ENCODE measurements at places on chromosomes 5 and 9.

DNA sequence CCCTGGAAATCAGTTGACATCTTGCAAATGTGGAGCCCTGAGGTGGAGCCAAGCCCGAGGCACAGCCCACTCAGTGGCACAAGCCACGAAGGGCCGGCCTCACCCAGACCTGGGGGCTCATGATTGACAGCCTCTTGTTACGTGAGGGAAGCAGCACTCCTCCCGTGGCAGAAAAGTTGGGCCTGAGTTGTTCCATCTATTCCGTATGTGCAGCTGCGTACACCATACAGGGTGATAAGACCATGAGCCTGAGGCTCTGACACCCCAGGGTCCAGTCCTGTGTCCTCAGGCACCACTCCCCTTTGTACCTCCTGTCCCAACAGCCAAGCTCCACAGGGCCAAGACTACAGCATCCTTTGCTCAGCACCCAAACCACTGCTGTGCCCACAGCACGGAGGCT, 1.9 kb upstream of the ORM2 start:
- DNase-seq: no peak

DNA sequence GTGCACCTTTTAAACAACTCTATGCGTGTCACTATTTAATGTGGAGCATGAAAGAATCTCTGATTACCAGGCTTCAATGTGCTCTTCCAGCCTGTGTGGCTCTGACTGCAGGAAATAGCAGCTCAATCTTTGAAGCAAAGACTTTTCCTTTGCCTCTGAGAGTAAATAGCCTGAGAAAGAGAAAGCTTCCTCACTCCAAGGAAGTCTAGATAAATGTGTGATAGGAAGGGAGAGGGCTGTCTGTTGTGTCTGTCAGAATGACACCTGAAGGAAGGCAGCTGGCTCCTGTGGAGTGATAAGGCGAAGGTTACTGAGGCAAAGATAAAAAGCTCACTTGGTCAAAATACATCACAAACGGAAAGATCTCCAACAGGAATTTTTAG, 205.3 kb upstream of the HAPLN1 start:
- DNase-seq: no peak

- no peak for DNase-seq
These were observed 797 bp upstream of the CCL27 start for GRCh38 chr9:34663303-34663605.

DNA sequence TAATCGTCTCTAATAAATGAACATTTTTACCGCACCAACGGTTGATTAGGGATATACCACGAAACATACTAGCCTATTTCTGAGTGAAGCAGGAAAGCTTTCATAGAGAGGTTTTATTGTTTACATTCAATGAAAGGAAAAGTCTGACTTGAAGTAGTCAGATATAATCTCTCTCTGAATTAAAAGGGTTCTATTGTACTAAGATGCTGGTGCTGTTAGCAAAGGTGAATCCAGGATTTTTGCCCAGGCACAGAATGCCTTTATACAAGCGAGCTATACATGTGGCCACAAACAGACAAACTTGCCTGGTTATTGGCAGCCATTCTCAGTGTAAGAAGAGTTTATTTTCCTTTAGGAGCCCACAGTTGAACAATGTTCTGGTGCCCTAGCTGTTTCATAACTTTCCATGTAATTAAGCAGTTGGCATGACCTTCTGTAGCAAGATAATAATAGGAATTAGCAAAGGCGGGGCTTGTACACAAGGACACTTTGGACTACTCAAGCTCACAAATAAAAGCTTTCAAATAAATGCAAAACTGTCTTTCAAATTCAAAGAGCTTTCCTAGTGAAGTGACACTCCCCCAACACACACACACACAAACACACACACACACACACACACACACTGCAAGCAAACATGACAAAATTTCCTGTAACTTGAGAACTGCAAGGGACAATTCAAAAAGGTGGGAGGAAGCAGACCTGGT, 198.7 kb upstream of the MAP3K1 start:
- DNase-seq: no peak

- no peak for DNase-seq
These were observed 42.5 kb downstream of the CEMIP2 start for GRCh38 chr9:71725590-71726338.

DNA sequence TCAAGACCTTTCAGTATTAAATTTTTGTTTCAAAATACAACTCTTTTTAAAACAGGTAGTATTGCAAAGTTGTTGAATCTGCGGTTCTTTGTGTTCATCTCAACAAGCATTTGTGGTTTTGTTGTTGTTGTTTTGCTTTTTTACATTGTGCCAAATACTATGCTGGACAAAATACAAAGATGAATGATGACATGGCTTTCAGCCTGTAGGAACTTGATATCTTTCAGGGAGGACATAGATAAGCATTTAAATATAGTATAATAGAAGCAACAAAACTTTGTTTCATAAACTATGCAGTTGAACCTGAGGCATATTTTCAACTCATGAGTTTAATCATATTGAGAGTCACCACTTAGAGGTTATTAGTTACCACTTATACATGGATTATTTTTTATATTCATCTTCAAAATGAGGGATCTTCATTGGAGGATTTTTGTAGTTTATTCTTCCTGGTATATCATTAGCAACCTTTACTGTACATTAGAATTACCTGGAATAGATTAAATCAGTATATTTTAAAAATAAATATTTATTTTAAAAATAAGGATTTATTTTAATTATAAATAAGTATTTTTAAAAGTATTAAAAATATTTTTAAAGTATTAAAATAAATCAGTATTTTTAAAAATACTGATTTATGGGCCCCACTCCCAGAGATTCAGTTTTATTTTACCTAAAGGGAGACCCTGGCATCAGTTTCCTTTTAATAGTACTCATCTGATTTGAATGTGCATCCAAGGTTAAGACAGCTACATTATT, 42.9 kb downstream of the KIF2A start:
- no peak for DNase-seq

GRCh38 chr5:133520991-133521706, 91.2 kb downstream of the FSTL4 start:
- no peak for DNase-seq

- DNase-seq: no peak
These were observed 111.0 kb upstream of the PLCXD3 start for GRCh38 chr5:41621420-41621819.

- DNase-seq: no peak
These were observed 267.6 kb upstream of the HAPLN1 start for GRCh38 chr5:83988293-83988685.

DNA sequence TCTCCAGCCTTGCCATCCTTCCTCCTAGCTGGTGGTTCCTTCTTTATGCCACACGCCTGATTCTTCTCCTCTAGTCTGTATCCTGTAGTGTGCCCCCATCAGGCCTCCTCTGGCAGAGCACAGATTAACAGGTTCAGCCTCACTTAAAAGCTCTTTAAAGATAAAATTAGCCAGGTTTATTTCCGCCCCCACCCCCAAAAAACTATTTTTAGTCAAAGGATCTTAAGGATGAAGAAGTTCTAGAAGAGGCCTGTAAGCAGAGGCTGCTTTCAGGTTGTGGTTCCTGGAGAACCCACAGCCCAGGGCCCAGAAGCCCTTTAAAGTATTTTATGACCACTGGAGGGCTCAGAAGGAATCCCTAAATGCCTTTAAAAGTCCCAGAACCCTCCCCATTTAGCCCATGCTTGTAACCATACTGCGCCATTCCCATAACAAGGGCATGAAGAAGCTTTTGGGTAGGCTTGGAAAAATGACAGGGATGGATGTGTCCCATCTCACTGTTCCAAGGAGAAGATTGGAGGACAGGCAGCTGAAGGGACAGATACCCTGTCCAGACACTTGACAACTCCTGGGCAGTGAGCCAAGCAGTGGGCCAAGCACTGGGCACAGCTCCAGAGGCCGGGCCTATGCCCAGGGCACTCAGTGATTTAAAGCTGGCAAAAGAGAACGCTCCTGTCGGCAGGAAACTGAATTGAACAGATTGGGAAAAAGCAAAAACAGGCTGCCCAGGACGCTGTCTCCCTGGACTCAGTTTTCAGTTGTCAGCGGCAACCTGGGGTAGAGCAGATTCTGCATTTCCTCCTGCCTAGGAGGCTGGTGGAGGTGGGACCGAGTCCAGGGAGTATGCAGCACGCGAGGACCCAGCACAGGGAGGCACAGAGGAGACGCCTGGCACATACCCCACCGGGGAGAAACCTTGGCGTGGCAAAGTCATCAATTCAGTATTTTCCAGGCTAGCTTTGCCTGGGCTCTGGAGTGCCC, 106.3 kb upstream of the SSBP2 start:
- DNase-seq: no peak

GRCh38 chr5:33794550-33795181, 97.1 kb downstream of the ADAMTS12 start:
- no peak for DNase-seq

- DNase-seq: no peak
These were observed 33.2 kb downstream of the PRDM6 start for GRCh38 chr5:123122273-123122672.

GRCh38 chr9:138052635-138053320, 175.2 kb downstream of the CACNA1B start:
- DNase-seq: no peak

GRCh38 chr5:98997000-98997399, 68.2 kb upstream of the CHD1 start:
- no peak for DNase-seq

- DNase-seq: no peak
These were observed 1.9 kb downstream of the SLC31A2 start for GRCh38 chr9:113152699-113153098.

DNA sequence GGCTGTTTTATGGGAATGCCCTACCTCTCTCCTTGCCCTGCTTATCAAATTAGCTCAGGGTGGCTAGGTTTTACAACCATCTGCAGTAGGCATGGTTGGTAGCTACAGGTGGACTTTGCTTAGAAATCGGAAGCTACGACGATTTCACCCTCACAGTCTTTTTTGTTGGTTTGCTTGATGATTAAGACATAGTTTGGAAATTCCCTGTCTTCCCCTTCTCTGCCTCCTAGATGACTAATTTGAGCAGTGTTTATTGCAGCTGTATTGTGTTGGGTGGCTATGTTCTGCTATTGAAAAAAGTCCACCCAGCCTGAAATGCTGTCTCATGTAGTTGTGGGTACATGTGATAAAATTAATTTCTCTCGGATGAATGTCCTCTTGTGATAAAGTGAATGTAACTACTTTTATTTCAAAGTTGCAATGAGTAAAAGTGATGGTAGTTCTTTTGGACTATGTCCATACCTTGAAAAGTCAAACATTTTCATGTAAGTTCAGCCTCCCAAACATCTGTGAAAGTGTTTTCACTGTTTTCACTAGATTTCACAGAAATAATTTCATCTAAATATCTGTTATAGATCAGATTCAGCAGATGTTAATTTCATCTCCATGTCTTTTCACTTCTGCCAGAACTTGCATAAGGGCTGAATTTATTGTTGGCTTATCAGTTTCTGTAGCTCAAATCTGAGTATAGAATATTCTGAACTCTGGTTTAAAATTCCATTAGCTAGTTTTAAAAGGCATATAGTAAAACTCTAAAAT, 37.3 kb upstream of the FYB1 start:
- no peak for DNase-seq

GRCh38 chr9:14170973-14171596, 142.9 kb downstream of the NFIB start:
- DNase-seq: no peak

GRCh38 chr5:137603891-137604290, 104.8 kb upstream of the SPOCK1 start:
- DNase-seq: no peak

DNA sequence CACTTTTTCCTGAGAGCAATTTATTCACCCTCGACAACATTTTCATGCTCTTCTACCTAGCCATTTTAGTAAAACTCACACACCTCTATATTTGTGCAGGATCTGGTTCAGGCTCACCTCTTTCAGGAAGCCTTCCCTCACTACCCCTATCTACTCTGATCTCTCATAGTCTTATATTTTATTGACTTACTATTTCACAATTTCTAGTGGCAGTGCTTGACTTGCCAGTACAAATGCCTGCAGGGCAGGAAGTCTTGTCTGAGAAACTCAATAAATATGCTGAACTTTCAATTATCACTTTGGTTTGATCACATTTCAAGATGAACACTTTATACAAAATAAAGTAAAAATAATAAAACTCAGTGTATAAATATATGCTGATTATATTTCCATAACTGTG, 226.8 kb downstream of the CETN3 start:
- DNase-seq: no peak

DNA sequence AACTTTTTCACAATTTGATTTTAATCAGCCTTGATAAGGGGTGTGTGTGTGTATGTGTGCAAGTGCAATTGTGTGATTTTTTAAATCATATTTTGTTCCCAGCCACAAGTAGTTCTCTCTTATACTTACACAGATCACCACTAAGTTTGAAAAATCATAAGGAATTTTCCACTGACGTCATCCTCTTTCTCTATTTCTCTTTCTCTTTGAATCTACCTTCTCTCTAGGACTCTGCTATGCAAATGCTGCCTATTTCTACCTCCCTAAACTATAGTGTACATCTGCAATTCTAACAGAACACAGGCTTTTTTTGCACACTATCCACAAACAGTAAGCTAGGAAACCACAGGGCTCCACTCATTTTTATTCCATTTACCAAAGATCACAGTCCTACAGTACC, 254.6 kb upstream of the CYLC2 start:
- DNase-seq: no peak

DNA sequence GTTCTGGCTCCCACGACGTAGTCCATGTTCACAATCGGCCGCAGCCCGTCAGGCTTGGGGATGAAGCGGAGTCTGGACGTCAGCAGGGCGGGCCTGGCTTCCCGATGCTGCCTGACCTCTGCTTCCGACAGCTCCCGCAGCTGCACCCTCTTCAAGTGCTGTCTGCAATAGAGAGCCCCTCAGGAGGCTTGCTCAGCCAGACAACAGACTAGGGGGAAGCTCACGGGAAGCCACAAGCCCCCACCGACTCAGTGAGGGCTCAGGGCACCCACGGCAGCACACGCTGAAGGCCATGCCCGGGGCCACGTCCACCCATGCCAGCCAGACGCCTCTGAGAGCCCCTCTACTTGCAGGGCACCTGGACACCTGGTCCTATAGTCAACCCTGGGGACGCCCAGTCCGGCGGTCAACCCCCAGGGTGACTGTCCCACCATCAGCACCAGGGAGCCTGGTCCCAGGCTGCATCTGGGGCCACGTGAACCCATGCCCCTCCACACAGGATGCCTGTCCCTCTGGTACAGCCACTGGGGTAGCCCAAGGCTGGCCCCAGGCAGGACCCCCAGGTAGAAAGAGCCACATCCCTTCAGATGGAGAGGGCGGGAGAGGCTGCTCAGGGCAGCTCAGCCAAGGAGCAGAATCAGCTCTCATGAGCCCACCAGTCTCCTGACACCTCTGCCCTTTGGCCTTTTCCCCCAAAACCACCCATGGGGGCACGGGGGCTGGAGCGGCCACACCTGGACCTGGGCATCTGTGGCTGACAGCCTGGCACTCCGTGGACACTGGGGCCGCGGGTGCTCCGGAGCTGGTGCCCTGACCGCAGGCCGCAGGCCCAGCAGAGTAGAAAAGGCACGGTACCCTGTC, 14.5 kb downstream of the TERT start:
- DNase-seq: no peak

DNA sequence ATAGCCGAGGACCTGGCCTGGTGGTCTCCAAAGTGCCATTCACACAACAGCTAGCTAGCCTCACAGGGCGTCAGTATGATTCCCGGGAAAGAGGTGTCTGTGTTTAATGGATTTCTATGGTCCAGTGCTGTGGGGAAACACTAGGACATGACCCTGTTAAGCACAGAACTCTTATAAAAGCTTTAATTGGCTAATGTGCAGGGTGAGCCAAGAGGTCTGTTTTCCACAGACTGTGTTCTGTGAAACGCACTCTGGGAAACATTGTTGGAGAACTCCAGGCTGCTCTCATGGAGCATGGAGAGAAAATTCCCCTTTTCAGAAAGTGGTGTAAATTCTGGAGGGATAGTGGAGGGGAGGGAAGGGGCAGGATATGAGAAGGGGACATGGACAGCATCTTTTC, 331.4 kb downstream of the FBXL7 start:
- DNase-seq: no peak

- DNase-seq: no peak
These were observed 111.8 kb upstream of the LHFPL2 start for GRCh38 chr5:78760366-78760765.
